Esophagus (tissue), 2 donors: ENCODE measurements at places on chromosomes 2 and 18. TPM values are rescaled to one million over a fixed set of nuclear protein-coding genes. Genes with fewer than 3 reads are reported as not detected.

ADAM23 gene
- polyA plus RNA-seq = 2.3 TPM

ARHGEF33 gene
- polyA plus RNA-seq = 0.24 TPM

RGPD3 gene
- 0.12 TPM for polyA plus RNA-seq

CNTNAP5 gene
- polyA plus RNA-seq = not detected

TTN gene
- 0.09 TPM for polyA plus RNA-seq

CRYBA2 gene
- 0.49 TPM for polyA plus RNA-seq

TRIM43 gene
- polyA plus RNA-seq = not detected

SULT1C4 gene
- 0.27 TPM for polyA plus RNA-seq

DNAH6 gene
- polyA plus RNA-seq = 0.06 TPM

PFN4 gene
- polyA plus RNA-seq = 0.55 TPM

TRIP12 gene
- 25.8 TPM for polyA plus RNA-seq

CHRNA1 gene
- polyA plus RNA-seq = not detected

RUFY4 gene
- 0.28 TPM for polyA plus RNA-seq

NEUROD1 gene
- polyA plus RNA-seq = not detected

HOXD1 gene
- polyA plus RNA-seq = 0.43 TPM

RGPD4 gene
- not detected for polyA plus RNA-seq

KYNU gene
- 2.4 TPM for polyA plus RNA-seq

TPO gene
- polyA plus RNA-seq = 1.5 TPM

FEV gene
- not detected for polyA plus RNA-seq

IL1RL2 gene
- 6.1 TPM for polyA plus RNA-seq

MYO5B gene
- 35.3 TPM for polyA plus RNA-seq

HOXD13 gene
- not detected for polyA plus RNA-seq

ELOA2 gene
- polyA plus RNA-seq = not detected

SLC4A3 gene
- polyA plus RNA-seq = 2.0 TPM

AMER3 gene
- polyA plus RNA-seq = not detected

EVX2 gene
- not detected for polyA plus RNA-seq

INO80D gene
- 3.4 TPM for polyA plus RNA-seq

MAP4K3 gene
- 8.1 TPM for polyA plus RNA-seq

SUCLG1 gene
- polyA plus RNA-seq = 117 TPM

PKDCC gene
- 3.7 TPM for polyA plus RNA-seq

MTCL1 gene
- polyA plus RNA-seq = 6.5 TPM

MTA3 gene
- polyA plus RNA-seq = 31.7 TPM

ACOXL gene
- polyA plus RNA-seq = not detected

TMEM200C gene
- 0.01 TPM for polyA plus RNA-seq

LRATD1 gene
- 23.1 TPM for polyA plus RNA-seq

LGALSL gene
- polyA plus RNA-seq = 21.4 TPM

CDCA7 gene
- polyA plus RNA-seq = 15.1 TPM

CMPK2 gene
- polyA plus RNA-seq = 0.96 TPM

INPP1 gene
- 51.8 TPM for polyA plus RNA-seq

TEX44 gene
- polyA plus RNA-seq = not detected

SCYGR4 gene
- polyA plus RNA-seq = not detected

RPS27A gene
- polyA plus RNA-seq = 1,141 TPM

FSHR gene
- not detected for polyA plus RNA-seq

PCARE gene
- 0.07 TPM for polyA plus RNA-seq

SULT6B1 gene
- not detected for polyA plus RNA-seq

RPL31 gene
- 6,812 TPM for polyA plus RNA-seq

OTOS gene
- polyA plus RNA-seq = not detected

TLX2 gene
- not detected for polyA plus RNA-seq

SPATA3 gene
- not detected for polyA plus RNA-seq

CHRNG gene
- not detected for polyA plus RNA-seq

AQP12A gene
- polyA plus RNA-seq = not detected

RBKS gene
- polyA plus RNA-seq = 2.8 TPM

TBR1 gene
- polyA plus RNA-seq = 0.02 TPM
